Endothelial cell (in vitro differentiated cells): ENCODE measurements at places on chromosomes 6 and 20. TPM values are rescaled to one million over a fixed set of nuclear protein-coding genes. Genes with fewer than 3 reads are reported as not detected.

Gene SLC2A4RG
- 69.6 TPM for total RNA-seq

Gene SEL1L2
- not detected for total RNA-seq

Gene IMPG1
- not detected for total RNA-seq

DNA sequence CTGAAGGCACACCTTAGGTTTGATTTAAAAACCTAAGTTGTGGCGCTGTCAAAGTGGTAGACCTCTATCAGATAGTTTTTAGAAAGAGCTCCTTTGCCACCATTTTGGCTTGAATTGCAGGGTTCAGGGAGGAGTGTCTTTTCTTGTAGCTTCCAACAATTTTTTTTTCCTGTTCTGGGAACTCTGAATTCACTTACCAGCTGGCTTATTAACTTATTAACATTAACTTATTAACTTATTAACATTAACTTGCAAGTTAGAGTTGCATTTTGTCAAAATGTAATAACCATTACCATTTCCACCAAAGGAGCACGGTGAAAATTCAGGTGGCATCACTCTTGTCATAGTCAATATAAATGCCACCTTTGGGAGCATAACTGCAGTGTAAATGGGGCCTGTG lies 181.9 kb downstream of the ISM1 start:
- no peak for DNase-seq

DNA sequence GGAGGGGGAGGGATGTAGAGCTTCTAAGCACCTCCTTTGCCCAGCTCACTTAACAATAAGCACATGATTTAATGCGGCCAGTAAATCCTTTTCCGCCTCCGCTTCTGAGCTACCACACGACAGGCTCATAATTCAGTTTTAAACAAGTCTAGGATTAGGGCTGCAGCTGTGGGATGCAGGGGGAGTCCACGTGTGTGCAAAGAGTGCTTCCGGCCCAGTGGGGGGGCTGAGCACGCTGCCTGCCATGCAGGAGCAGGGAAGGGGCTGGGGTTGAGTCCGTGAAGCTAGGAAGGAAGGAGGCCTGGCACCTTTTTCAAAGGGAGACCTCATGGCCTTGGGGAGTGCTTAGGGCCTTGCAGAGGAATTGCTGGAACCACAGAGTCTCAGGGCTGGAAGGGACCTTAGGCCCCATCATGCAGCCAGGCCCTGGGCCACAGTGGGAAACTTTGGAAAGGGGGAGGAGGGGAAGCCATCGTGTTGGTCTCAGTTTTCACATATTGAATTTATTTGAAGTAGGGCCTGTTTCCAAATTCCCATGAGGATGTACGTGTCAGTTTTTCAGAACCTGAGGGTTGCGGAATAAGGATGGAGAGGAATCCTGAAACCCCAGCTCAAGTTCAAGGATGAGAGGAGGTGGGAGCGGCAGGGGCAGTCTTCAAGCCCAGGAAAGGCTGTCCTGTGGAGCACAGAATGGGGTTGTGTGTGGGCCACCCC lies 96.1 kb downstream of the VEGFA start:
- no peak for DNase-seq

- no peak for DNase-seq
These were observed 313.0 kb upstream of the CDYL start for GRCh38 chr6:4463236-4463635.

DNA sequence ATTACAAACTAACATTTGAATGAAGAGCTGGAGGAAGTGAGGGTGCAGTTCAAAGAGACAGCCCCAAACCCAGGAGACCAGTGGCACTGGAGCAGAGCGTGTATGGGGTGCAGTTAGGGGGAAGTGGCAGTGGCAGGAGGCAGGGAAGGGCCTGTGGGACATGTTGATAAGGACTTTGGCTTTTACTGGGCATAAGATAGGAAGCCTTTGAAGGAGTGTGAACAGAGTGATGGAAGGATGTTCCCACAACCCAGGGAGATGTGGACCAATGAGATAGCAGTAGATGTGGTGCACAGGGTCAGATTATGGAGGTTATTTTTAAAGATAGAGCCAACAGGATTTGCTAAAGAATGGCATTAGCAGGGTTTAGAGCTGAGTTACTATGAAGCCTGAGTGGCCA lies 56.4 kb downstream of the AIG1 start:
- no peak for DNase-seq

DNA sequence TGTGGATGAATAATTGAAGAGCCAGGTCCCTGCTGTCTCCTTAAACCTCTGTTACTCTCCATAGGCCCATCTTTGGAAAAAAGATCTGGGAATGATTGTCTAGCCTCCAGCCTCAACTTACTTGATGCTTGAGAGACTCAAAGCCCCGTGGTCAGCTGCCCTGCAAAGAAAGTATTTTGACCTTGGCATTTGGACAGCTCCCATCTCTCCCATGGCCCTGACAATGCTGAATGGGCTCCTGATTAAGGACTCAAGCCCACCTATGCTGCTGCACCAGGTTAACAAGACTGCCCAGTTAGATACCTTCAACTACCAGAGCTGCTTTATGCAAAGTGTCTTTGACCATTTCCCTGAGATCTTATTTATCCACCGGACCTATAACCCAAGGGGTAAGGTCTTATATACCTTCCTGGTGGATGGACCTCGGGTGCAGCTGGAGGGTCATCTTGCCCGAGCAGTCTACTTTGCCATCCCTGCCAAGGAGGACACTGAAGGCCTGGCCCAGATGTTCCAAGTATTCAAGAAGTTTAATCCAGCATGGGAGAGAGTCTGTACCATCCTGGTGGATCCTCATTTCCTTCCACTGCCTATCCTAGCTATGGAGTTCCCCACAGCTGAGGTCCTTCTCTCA lies 1.6 kb downstream of the ZSWIM1 start:
- no peak for DNase-seq

- peak; percentile 27 for DNase-seq
These were observed 785 bp upstream of the ULBP3 start for GRCh38 chr6:150069706-150070105.

DNA sequence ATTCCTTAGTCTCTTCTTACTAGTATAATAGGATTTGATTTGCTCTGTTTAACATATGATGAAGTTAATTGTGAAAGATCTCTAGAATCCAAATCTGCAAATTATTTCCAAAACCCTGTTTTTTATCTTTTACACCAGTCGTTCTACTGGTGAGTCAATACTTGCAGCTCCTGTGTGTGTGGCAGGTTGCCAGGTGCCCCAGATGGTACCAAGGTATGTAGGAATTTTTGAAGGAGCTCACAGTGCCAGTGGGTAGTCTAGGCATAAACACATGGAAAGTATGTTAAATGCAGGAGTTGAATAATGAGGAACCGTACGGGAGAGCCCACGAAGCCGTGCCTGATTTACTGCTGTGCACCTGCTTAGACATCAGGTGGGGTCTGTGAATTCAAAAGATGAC lies 192.2 kb downstream of the FARS2 start:
- DNase-seq: no peak

GRCh38 chr6:44056392-44057237 lies 70.6 kb downstream of the MRPL14 start:
- DNase-seq: no peak
